ENCODE measurements at places on chromosomes 16 and 17.

DNA sequence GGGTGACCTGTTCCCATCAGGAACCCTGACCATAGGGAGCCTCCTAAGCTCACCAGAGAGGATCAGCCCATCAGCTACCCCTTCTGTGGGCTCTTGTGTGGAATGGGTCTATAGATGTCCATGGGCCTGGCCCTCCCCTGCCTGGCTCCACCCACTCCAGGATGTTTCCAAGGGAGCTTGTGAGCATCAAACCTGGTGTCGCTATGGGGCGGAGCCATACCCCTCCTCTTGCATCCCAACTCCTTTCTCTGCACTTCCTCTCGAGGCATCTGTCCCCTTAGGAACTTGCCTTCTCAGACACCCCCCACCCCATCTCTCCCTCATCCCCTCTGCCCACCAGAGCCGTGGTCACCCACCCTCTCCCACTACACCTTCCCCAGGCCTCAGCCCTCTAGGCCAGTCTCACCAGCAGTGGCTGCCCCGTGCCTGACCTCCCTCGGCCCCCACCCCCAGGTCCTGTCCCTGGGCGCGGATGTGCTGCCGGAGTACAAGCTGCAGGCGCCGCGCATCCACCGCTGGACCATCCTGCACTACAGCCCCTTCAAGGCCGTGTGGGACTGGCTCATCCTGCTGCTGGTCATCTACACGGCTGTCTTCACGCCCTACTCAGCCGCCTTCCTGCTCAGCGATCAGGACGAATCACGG is 10.4 kb downstream of the KCNH6 start:
- no peak for DNase-seq

- no peak for DNase-seq
Measured at GRCh38 chr17:74632617-74633016, 9.1 kb upstream of the CD300E start.

DNA sequence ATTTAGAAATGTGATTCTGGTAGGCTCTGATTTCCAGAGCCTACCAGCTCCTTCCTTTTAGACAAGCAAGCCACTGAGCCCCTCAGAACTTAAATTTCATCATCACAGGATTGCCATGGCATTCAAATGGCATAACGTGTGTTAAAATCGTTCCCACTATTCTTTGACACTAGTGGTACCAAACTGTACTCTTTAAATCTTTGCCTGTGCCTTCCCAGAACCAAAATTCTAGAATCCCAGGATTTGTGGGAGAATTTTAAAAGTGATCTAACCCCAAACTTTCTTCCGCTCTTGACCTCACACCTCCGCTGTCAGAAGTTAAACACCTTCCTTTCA is 287 bp upstream of the INTS2 start:
- DNase-seq = no peak

GRCh38 chr17:48374650-48375230 is 55.3 kb downstream of the SKAP1 start:
- peak; percentile 12 for DNase-seq

GRCh38 chr17:47840001-47840741 is 902 bp downstream of the SCRN2 start:
- no peak for DNase-seq

- no peak for DNase-seq
Measured at GRCh38 chr17:41914358-41914766, 4.4 kb downstream of the ACLY start.

- DNase-seq = no peak
Measured at GRCh38 chr16:725463-726187, 618 bp downstream of the CCDC78 start.

DNA sequence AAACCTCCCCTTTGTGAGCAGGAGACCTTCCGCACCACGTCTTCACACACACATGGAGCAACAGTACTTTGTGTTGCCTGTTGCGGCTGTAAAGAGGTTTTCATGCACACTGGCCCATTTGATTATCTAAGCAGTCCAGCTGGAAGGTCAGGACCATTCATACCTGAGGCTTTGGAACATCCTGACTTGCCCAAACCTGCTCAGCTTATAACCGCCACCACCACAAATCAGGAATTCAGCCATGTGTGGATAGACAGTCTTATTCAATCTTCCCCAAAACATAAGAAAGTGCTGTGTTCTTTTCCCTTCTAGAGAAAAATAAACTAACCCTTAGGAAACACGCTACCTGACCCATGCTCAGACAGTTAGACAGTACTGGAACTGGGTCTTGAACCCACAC is 81.6 kb upstream of the XYLT1 start:
- no peak for DNase-seq

DNA sequence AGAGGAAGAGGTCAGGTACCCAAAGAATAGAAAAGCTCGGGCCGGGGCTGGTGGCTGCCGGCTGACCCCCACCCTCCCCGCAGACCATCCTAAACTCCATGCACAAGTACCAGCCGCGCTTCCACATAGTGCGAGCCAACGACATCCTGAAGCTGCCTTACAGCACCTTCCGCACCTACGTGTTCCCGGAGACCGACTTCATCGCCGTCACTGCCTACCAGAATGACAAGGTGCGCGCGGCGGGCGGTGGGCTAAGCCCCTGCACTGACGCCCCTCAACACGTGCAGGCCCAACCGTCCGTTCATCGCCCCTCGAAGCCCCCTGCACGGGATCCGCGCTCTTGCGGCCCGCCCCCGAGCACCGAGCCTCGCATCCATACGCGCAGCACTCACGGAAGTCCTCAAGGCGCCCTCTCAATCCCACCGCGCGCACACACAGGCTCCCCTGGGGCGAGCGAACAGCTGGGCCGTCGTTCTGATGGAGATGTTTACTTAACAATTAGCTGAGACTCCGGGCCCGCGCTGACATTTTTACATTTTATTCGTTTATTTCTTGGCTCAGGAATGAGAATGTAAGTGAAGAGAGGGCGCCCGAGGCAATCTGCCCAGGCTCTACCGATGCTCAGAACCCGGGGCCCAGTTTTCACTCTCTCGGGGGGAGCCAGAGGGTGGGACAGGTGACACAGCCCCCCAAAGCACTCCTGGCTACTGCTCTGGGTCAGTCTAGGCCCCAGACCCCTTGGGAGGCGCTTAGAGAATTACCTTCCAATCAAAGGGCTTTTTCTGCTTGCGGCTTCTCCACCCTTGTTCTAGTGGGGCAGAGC is 3.5 kb downstream of the TBX2 start:
- DNase-seq = no peak

DNA sequence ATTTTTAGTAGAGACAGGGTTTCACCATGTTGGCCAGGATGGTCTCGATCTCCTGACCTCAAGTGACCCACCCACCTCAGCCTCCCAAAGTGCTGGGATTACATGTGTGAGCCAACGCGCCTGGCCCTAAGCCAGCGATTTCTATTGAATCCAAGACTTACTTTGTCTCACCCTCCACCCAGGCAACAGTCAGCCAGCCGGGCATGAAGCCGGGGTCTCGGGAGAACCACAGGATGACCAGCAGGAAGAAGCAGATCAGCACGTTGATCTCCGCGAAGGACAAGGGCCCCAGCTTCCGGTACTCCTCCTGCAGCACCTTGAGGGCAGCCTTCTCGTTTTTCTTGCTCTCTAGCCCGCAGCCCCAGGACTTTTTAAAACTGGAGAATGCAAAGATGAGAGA is 17.6 kb downstream of the SLC13A5 start:
- DNase-seq = no peak

- DNase-seq = peak; percentile 16
Measured at GRCh38 chr16:87297918-87298631, 19.1 kb downstream of the C16orf95 start.

DNA sequence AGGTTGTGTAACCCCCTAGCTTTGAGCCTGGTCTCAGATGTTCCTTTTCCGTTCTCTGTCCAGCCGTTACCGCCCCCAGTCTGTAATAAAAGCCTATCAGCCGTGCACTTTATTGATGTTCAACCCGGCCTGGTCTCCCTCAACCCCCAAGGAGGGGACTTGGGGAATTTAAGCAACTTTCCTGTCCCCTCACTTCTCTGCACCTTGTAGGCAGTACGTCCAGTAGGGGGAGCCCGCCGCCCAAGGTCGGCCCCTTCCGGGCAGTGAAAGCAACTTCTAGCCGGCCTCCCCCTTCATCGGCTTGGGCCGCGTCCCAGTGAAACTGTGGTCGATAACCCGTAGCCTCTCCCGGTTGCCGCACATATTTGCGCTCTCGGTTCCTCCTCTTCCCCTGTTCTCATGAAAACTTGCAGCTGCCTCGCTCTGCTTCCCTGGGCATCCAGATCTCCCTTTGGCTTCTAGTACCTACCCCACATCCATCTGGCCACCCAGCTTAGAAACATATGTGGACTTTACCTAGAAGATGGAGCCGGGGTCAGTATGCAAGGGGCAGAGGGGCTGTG is 7.9 kb downstream of the PNPO start:
- peak; percentile 72 for DNase-seq

DNA sequence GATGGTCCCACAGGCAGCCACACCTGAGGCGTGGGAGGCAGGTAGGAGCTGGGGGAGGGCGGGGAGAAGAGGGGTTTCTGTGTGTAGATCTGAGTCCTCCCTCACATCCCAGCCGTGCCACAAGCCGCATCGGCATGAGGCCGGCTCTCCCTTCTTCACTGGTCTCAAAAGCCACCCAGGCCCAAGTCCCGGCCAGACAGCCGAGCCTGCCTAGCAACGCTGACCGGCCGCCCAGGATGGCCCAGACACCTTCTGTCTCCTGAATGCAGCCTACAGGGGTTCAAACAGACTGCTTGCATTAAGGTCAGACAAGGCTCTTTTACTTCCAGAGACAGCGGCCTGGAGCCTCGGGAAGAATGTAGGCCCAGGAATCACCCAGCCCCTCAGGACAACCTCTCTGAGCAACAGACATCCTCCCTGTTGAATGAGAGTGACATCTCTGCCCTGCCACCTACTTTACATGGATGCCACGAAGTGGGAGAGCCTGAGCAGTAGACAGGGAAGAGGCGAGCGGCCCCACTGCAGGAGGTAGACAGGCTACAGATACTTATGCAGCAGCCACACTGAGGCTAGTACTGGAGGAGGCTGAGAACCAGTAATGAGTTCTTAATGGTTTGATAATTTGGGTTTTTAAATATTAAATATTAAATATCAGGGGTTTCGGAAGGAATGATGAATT is 69.6 kb downstream of the N4BP1 start:
- DNase-seq = no peak

- no peak for DNase-seq
Measured at GRCh38 chr17:61002316-61002736, 324.7 kb downstream of the BCAS3 start.
